Activated CD8-positive, alpha-beta T cell treated with anti-CD3 and anti-CD28 coated beads for 36 hours (primary cell): ENCODE measurements at places on chromosomes 2 and 18. TPM values are rescaled to one million over a fixed set of nuclear protein-coding genes. Genes with fewer than 3 reads are reported as not detected.
A peak's percentile ranks its signal among the peaks of the same experiment; 100 is the strongest.

The CETN1 gene
- not detected for total RNA-seq

The ZNF396 gene
- 0.38 TPM for total RNA-seq

The TLK1 gene
- total RNA-seq: 56.0 TPM

GRCh38 chr2:81901017-81901416 is 1596.5 kb upstream of the LRRTM1 start:
- DNase-seq: no peak

- peak; percentile 55 for DNase-seq
Observed at GRCh38 chr18:50401888-50402287, 27.0 kb downstream of the SKA1 start.

- no peak for DNase-seq
Observed at GRCh38 chr2:152611458-152612231, 105.6 kb downstream of the PRPF40A start.

DNA sequence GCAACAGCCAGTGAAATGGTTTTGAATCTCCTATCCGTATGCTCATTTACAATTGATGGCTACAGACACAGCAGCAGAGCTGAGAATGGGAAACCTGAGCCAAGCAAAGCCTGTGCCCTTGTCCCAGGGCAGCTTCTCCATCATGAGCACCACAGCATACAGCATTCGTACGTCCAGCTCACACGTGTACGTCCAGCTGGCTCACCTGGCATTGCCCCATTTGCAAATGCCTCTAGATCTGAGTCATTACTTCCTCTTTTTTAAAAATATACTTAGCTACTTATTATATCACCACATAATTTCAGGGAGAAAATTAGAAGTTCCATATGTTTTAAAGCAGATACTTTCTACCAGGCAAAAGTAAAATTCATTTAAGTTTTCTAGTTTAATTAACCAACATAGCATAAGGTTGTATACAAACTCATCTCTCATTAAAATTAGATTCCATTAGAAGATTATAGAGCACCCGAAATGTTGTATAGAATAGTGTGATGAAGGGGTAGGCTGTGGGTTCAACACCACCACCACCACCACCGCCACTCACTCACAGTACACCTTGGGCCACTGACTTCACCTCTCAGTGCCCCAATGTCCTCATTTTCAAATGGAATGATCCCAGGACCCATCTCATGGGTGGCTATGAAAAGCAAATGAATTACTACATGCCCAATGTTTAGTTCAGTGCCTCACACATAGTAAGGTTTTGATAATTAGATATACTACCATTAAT is 31.4 kb upstream of the TMEM177 start:
- DNase-seq: no peak

DNA sequence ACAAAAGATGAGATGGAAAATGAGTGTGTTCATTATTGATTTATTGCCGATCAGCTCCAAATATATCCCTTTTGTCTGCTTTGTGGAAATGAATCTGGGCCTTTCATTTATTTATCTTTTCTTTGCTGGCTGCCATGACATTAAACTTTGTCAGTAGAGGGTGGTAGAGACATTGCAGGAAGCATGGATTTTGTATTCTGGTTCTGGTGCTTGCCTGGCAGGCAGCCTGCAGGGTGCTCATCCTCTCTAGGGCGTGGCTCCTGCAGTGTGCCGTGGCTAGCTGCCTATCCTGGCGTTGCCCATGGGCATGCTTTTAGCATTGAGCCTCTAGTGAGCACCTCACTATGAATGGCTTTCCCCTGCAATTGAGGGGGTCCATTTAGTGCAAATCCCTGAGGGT is 593.1 kb downstream of the RNF144A start:
- no peak for DNase-seq

GRCh38 chr2:237859082-237859433 is 365 bp upstream of the RAMP1 start:
- no peak for DNase-seq

GRCh38 chr2:238722181-238722580 is 125.7 kb upstream of the TWIST2 start:
- no peak for DNase-seq

DNA sequence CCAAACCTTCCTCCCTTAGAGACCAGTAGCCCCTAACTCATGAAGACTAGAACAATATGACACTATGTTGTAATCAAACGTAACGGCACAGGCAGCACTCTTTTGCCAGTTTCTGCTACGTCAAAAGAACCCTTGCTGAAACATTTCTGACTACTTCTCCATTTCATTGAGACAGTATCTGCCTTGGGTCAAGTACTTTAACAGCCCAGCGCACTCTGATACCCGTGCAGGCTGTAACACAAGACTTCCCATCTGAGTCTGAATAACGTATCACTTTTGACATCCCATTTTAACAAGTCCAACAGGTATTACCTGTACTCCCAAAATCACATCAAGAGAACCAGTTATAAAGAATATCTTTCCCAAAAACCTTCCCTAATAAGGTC is 38.4 kb downstream of the TBC1D8 start:
- DNase-seq: no peak

GRCh38 chr2:238425979-238426567 is 654 bp upstream of the ASB1 start:
- peak; percentile 49 for DNase-seq

- DNase-seq: no peak
Observed at GRCh38 chr18:7946734-7947377, 379.7 kb downstream of the PTPRM start.
